ENCODE measurements at places on chromosomes 2 and 18. TPM values are rescaled to one million over a fixed set of nuclear protein-coding genes. Genes with fewer than 3 reads are reported as not detected.

The THSD7B gene
- 12.3 TPM for total RNA-seq

The GCG gene
- 0.49 TPM for total RNA-seq

The NEU2 gene
- total RNA-seq = not detected

The BCL2 gene
- total RNA-seq = 17.7 TPM

The IL1RN gene
- total RNA-seq = not detected

The CRIM1 gene
- 52.1 TPM for total RNA-seq

The RNF144A gene
- total RNA-seq = 36.9 TPM

The COA5 gene
- 49.2 TPM for total RNA-seq

The CCBE1 gene
- total RNA-seq = 39.1 TPM

The MOGAT1 gene
- not detected for total RNA-seq

The CDK15 gene
- total RNA-seq = under 0.01 TPM

The DSG1 gene
- 0.49 TPM for total RNA-seq

The AKAIN1 gene
- 2.5 TPM for total RNA-seq

The TP53I3 gene
- total RNA-seq = 17.7 TPM

The KIF1A gene
- 181 TPM for total RNA-seq

The SERPINB3 gene
- not detected for total RNA-seq

The RFTN2 gene
- 18.7 TPM for total RNA-seq

The TMEM247 gene
- total RNA-seq = not detected

The EVX2 gene
- not detected for total RNA-seq

The RAD51AP2 gene
- total RNA-seq = 0.25 TPM
